CD4-positive, alpha-beta T cell treated with Interleukin-17A for 4 hours (primary cell): ENCODE measurements at places on chromosomes 4 and X.

DNA sequence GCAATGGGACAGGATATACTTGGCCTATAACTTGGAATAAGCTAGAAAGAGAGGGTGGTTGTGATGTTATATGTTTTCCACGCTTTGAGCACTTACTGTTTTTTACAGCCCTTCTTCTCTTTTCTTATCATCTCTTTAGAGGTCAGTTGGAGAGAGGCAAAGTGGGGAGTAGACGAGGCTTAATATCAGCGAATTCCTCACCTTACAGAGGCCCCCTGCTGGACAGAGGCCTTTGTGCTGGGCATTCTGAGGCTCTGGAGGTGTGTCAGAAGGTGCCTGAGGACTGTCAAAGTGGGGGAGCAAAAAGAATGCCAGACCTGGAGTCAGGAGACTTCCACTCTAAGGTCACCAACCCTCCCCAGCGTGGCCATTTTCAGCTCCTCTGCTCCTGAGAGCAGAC, 42.5 kb downstream of the MAMLD1 start:
- no peak for DNase-seq

- no peak for DNase-seq
Measured at GRCh38 chrX:144259054-144259453, 375.2 kb downstream of the UBE2NL start.

DNA sequence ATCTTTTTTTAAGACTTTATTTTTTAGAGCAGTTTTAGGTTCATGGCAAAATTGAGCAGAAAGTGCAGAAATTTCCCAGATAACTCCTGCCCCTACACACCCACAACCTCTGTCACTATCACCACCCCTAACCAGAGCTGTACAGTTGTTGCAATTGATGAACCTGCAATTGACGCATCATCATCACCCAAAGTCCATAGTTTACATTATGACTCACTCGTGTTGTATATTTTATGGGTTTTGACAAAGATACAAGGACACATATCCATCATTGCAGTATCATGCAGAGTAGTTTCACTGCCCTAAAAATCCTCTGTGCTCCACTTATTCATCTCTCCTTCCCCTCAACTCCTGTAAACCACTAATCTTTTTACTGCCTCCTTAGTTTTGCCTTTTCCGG, 34.5 kb upstream of the WAS start:
- no peak for DNase-seq

DNA sequence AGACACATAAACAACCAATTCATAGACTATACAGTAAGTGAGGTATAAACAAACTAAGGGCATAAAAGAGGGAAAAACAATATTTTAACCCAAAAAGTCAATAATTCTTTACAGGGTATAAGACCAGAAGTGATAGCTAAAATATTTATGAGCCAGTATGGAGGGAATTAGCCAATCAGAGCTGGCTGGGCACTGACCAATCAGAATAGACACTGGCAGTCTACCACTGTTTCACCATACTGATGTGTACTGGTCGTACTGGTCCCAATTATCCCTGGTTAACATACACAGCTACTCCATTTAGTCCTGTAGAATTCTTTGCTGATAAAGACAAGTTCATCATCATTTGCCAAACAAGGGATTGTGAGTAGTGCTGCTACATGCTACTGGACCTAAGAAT, 9.8 kb upstream of the SLC9B1 start:
- no peak for DNase-seq

DNA sequence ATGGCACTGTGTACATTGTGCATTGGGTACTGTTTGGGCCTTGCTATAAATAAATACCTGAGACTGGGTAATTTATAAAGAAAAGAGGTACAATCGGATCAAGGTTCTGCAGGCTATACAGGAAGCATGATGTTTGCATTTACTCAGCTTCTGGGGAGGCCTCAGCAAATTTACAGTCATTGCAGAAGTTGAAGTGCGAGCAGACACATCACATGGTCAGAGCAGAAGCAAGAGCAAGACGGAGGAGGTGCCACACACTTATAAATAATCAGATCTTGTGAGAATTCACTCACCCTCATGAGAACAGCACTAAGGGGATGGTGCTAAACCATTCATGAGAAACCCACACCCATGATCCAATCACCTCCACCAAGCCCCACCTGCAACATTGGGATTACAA, 505.0 kb downstream of the ARAP2 start:
- no peak for DNase-seq

DNA sequence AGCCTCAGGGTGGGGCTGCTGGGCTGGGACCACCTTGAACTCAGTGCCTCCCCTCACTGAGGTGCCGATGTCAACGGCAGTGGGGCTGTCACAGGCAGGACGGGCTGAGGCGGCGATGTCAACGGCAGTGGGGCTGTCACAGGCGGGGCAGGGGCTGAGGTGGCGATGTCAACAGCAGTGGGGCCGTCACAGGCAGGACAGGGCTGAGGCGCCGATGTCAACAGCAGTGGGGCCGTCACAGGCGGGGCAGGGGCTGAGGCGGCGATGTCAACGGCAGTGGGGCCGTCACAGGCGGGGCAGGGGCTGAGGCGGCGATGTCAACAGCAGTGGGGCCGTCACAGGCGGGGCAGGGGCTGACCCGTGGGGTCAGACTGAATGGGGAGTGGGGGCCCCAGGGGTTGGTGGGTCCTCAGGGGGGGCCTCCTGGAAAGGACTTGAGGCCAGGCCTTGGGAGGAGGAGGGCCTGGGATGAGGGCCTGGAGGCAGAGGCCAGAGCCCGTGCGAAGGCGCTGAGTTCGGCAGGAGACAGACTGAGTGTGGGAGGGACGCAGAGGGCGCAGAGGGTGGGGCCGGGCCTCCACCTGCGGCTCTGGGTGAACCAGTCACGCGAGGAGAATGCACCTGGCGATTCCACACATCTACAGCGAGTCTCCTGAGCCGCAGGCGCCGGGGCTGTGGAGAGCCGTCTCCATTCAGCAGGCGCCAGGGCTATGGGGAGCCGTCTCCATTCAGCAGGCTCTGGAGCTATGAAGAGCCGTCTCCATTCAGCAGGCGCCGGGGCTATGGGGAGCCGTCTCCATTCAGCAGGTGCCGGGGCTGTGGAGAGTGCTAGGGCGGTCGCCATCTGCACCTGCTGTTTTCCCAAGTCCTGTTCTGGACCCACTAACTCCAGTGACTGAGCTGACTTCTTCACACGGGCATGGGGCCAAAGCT, 22.9 kb downstream of the ATP5ME start:
- no peak for DNase-seq

- DNase-seq: peak; percentile 68
Measured at GRCh38 chr4:169009286-169010124, 550 bp downstream of the CBR4 start.

DNA sequence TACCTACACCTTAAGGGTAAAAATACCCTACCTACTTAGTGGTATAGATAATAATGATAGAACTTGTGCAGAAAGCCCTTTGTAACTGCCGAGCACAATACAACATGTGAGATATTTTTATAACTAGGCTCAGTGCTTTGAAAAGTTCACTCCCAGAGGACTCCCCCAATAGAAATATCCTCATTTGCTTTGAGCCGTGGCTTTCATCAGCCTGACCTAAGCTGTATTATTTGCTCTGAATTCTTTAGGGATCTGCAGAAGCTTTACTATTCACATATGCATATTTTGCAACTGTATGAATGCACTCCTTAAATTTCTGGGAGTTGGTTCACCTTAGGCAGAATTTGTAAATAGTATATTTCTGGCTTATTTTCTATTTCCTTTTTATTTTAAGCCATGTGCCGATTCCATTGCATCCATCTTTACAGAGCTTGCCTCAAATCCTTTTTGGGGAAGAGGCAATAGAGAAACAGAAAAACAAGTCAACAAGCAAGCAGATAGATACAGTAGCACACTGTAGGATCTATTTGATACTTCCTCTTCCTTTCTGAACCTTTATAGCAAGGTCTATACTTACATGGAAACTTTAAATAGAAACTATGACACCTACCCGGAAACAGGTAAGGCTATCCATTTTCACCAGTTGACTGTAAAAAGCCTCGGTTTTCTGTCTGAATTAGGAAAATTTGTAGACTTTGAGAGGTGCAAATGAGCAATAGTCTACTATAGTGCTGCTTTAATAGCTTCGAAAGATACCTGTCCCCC, 242.5 kb upstream of the VCX3A start:
- no peak for DNase-seq

GRCh38 chrX:71221145-71221544, 1.9 kb upstream of the GJB1 start:
- DNase-seq: no peak

- DNase-seq: no peak
Measured at GRCh38 chrX:49198540-49199314, 1.3 kb downstream of the SYP start.

GRCh38 chrX:44036336-44036735, 63.1 kb upstream of the NDP start:
- no peak for DNase-seq

GRCh38 chr4:87527431-87528220, 1.6 kb downstream of the SPARCL1 start:
- no peak for DNase-seq
